ENCODE measurements at places on chromosomes 13 and 19.

DNA sequence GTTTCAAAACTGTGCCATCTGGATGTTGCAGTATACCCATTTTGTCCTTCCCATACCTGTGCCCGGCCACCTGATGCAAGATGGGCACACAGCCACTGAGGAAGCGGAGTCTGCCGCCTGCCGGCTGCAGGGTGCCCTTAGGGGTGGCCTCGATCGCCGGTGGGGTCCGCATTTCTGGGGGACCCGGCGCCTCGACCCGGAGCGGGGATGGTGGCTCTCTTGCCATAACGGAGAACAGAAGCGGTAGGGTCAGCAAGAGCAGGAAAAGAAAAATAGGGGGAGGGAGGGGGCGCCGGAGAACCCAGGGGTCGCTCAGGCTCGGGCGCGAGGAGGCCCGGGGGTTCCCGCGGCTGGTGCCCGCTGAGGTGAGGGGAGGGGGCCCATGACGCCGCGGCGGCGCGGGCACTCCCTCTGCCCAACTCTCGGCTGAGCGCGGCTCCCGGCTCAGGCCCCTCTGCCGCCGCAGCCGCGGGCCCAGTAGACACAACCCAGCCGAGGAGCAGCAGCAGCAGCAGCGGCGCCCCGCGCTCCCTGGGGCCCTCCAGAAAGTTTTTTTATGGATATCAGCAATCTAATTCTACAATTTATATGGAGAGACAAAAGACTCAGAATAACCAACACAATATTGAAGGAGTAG, 13.8 kb upstream of the CYP4F2 start:
- DNase-seq, result no peak

- DNase-seq, result no peak
These were observed 364.2 kb downstream of the KLF5 start for GRCh38 chr13:73422973-73423372.

DNA sequence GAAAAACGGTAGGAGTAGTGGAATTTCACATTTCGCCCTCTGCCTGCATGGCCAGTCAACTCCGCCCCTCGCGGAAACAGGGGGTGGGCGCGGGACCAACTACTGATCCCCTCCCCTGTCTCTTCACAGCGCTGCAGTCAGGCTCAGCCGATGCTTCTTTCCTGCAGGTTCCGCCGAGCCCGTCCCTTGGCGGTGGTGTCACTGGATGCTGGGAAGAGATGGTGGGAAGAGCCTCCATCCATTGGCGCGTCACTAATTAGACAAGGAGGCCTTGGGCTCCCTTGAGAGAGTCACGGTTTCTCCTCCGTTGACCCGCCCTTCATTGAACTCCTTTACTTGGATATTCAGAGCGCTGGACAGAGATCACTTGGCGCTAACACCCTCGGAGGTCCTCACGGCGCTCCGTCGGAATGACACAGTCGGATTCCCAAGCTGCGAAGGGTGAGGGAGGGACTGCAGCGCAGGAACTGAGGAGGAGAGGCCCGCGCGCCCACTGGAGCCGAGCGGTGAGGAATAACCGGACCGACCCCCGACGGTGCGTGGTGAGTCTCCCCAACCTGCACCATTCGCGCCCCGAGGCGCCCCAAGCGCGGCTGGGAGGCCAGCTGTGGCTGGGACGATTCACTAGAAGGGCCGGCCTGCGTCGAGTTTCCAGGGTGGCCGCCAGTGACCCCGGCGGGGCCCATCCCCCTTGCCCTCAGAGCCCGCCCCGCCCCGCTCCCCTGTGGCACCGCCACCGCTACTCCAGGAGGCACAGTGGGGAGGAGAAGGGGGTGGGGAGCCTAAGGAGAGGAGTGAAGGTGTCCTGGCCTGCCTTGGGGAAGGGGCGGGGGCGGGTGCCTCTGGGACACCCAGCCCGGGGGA, 11.2 kb upstream of the CEACAM21 start:
- DNase-seq, result no peak

GRCh38 chr13:44347949-44348348, 25.7 kb upstream of the SERP2 start:
- no peak for DNase-seq

DNA sequence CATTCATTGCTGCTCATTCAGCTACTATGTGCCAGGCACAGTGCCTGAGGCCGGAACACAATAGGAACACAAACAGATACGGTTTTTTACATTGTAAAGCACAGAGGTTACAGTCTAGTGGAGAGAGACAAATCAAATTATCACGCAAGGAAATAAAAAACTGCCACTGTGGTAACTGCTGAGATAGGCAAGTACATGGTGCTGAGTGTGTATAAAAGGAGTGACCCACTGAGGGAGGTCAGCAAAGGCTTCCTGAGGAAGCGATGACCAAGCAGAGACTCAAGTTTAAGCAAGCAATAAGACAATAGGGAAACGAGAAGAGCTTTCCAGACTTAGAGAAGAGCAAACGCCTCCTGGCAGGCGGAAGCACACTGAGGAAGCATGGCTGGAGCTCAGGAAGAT, 56.4 kb downstream of the NUFIP1 start:
- DNase-seq, result peak; percentile 28

DNA sequence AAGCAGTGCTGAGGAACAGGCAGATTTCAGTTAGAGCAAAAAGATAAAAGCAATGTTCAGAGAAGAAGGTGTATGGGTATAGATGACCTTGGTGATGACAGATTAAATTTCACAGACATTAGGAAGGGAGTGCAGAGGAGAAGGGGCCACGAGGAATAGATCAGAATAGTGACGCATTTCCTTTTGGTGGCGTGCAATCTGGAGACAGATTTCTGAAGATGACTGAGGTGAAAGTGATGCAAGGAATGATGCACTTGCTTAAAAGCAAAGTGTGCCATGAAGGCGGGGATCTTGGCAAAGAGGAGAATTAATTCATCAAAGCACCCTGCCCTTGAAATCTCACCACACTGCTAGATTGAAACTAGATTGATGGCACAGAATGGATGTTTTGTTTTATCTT, 202.4 kb downstream of the ITGBL1 start:
- no peak for DNase-seq
